GM12878 (cell line): ENCODE measurements at places on chromosomes 2 and 18.

GRCh38 chr2:173043897-173044519 is 31.6 kb upstream of the MAP3K20 start:
- no peaks in the 10 kb centered on the region for H3K27me3 ChIP-seq
- no peak overlapping the region for H3K27ac ChIP-seq
- H3K4me3 ChIP-seq, result no peak overlapping the region
- DNase-seq, result no peak
- H3K36me3 ChIP-seq, result no peaks in the 10 kb centered on the region

- no peak for DNase-seq
- H3K36me3 ChIP-seq, result no peaks in the 10 kb centered on the region
- no peaks in the 10 kb centered on the region for H3K4me1 ChIP-seq
- H3K4me3 ChIP-seq, result no peak overlapping the region
- H3K27me3 ChIP-seq, result no peaks in the 10 kb centered on the region
These were observed 445.8 kb upstream of the ACVR2A start for GRCh38 chr2:147398996-147399395.

- no peaks in the 10 kb centered on the region for H3K36me3 ChIP-seq
- no peaks in the 10 kb centered on the region for H3K27me3 ChIP-seq
- no peak for DNase-seq
- no peak overlapping the region for H3K4me3 ChIP-seq
These were observed 683.8 kb downstream of the IRS1 start for GRCh38 chr2:226115832-226116200.

GRCh38 chr18:56238576-56238975 is 399.8 kb downstream of the TXNL1 start:
- H3K4me3 ChIP-seq, result no peak overlapping the region
- no peak overlapping the region for H3K27ac ChIP-seq
- no peak for DNase-seq

DNA sequence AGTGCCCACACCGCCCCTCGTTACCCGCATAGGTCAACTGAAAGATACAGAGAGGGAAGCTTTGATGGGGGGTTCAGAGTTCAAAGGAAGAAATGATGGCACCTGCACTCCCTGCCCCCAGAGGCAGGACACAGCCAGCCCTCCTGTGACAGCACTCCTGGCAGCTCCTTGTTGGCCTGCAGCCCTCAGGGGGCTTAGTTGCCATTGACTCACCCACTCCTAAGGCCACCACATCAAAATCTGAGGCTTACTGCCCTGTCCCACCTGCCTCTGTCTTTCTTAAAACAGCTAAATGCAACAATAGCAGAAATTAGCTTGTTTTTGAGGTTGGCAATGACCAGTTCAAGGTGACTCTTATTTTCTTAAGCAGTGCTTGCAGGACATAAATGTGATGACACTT is 31.6 kb upstream of the SLC35F6 start:
- no peak for DNase-seq
- no peaks in the 10 kb centered on the region for H3K36me3 ChIP-seq
- H3K27ac ChIP-seq, result no peak overlapping the region
- no peaks in the 10 kb centered on the region for H3K4me1 ChIP-seq
- H3K4me3 ChIP-seq, result no peak overlapping the region

GRCh38 chr2:6181525-6181924 is 489.3 kb downstream of the SOX11 start:
- no peak overlapping the region for H3K27ac ChIP-seq
- no peaks in the 10 kb centered on the region for H3K4me1 ChIP-seq
- H3K36me3 ChIP-seq, result no peaks in the 10 kb centered on the region
- no peaks in the 10 kb centered on the region for H3K27me3 ChIP-seq

GRCh38 chr2:40786636-40787035 is 334.7 kb upstream of the SLC8A1 start:
- no peak overlapping the region for H3K27ac ChIP-seq
- no peak for DNase-seq
- no peaks in the 10 kb centered on the region for H3K27me3 ChIP-seq
- H3K4me1 ChIP-seq, result no peaks in the 10 kb centered on the region
